Activated CD4-positive, alpha-beta memory T cell treated with anti-CD3 and anti-CD28 coated beads for 36 hours (primary cell): ENCODE measurements at places on chromosomes 7 and 10. TPM values are rescaled to one million over a fixed set of nuclear protein-coding genes. Genes with fewer than 3 reads are reported as not detected.

DNA sequence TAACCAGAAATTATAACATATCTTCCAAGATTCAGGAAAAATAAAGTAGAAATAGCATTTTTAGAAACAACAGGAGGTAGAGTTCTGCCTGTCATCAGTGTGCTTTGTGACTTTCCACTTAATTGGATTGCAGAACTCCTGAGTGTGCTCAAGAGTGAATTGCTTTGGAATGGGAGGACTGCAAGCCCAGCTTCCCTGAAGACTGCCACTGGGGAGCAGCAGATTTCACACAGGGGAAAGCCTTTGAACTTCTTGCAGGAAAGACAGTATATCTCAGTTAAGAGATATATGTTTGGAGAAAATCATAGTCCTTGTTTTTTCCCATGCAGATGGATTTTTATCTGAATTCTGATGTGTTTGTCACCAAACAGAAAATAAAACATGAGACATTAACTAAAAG is 124.5 kb downstream of the TMEM168 start:
- DNase-seq: no peak

- no peak for DNase-seq
Observed at GRCh38 chr7:101402081-101402779, 39.6 kb downstream of the COL26A1 start.

GRCh38 chr7:146136357-146136875 is 19.8 kb downstream of the CNTNAP2 start:
- no peak for DNase-seq

DNA sequence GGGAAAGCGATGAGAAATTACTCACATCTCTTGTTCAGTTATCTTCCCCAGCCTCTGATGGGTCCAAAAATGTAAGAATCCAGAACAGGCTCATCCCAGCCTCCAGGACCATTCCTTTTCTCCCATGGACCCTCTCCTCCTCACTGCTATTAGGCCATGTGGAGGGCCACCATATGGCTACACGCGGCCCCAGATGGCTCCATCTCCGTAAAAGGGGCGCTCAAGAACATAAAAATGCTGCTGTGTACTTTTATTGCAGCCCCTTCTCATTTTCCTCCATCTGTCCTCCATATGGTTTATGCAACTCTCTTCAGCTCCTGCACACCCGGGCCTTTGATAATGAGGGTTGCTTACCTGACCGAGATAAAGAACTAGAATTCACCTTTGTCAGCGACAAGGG is 166.2 kb downstream of the RAPGEF5 start:
- no peak for DNase-seq

- DNase-seq: no peak
Observed at GRCh38 chr10:43373461-43373860, 2.0 kb downstream of the FXYD4 start.

DNA sequence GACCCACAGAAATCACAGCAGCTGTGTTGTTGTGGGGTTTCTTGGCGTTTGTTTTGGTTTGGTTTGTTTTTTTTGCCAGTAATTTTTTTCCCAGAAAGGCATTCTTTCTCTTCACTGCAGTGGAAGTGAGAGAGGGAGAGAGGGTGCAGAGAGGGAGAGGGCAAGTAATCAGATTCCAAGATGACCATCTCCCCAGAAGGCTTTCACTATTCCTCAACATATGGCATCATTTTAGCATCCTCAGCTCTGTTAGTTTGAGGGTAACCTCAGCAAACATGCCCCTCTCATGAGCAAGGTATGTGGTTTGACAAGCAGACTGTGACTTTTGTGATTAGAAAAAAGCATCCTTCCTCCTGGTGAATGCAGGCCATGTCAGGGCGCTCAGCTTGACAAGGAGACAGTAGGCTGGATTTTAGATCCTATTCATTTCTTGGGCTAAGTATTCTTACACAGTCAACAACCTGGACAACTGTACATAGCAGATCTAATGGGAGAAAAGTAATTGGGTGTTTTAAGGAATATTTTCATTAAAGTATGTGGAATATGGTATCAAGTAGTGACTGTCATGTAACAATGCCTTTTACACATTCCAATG is 86.3 kb upstream of the PIK3CG start:
- DNase-seq: no peak

TSPAN33 gene
- 3.3 TPM for total RNA-seq

- DNase-seq: no peak
Observed at GRCh38 chr10:131829156-131829930, 71.5 kb upstream of the PPP2R2D start.

DNA sequence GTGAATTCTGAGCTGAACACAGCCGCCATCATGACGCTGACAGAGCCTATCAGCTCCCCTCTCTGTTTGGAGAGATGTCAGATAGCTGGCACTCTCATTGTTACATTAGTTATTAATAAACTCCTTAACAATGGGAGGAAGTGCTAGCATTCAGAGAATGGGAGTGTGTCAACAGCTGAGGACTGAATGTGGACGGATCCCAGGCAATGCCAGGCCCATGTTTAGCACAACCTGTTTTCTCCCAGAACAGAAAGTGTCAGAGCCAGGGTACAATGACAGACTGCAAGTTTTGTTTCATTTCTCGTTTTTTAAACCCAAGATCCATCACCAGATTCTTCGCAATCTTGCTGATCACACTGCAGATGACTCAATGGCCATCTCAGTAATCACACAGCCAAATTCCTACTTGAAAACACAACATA is 99.6 kb downstream of the PRPF18 start:
- no peak for DNase-seq

GRCh38 chr7:40763319-40764287 is 628.8 kb downstream of the SUGCT start:
- DNase-seq: no peak

HKDC1 gene
- 0.67 TPM for total RNA-seq

GRCh38 chr7:91416155-91416865 is 152.1 kb downstream of the FZD1 start:
- DNase-seq: no peak

CALU gene
- 44.2 TPM for total RNA-seq

- DNase-seq: peak; percentile 32
Observed at GRCh38 chr7:114818501-114818900, 103.4 kb upstream of the MDFIC start.
